ENCODE measurements at places on chromosomes 13 and 19. TPM values are rescaled to one million over a fixed set of nuclear protein-coding genes. Genes with fewer than 3 reads are reported as not detected.

The RASAL3 gene
- total RNA-seq: not detected

The SIGLECL1 gene
- not detected for total RNA-seq

The ZNF723 gene
- total RNA-seq: not detected

The CEACAM3 gene
- not detected for total RNA-seq

The RUBCNL gene
- total RNA-seq: 20.0 TPM

Measured in uterine smooth muscle cell (primary cell).